Posterior cingulate gyrus (tissue), 11 donors: ENCODE measurements at places on chromosomes 6 and 20.
A peak's percentile ranks its signal among the peaks of the same experiment; 100 is the strongest.

DNA sequence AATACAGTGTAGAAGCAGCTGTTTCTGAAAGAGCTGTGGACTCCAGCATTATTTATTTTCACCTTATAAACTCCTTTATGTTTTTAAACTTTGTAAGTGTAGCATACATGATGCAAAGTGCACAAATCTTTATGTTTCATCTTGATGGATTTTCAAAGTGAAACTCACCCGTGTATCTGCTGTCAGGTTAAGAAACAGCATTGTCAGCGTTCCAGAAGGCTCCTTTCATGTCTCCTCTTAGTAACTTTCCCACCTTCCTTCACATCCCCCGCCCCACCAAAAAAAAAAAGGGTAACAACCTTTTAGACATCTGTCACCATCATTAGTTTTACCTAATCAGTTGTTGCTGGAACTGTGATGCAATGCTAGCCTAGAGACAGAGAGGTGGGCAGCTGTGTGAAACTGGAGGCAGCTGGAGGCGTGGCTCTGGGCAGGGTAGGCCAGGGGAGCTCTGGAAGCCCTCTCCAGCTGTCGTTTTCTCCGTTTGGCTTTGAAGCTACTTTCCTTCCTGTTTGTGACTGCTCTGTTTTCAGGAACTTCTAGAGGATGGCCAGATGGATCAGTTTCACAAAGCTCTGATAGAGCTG lies 7.2 kb downstream of the ACTR5 start:
- DNase-seq = no peak

GRCh38 chr6:37696220-37696840 lies 1.4 kb downstream of the MDGA1 start:
- peak; percentile 90 for DNase-seq

DNA sequence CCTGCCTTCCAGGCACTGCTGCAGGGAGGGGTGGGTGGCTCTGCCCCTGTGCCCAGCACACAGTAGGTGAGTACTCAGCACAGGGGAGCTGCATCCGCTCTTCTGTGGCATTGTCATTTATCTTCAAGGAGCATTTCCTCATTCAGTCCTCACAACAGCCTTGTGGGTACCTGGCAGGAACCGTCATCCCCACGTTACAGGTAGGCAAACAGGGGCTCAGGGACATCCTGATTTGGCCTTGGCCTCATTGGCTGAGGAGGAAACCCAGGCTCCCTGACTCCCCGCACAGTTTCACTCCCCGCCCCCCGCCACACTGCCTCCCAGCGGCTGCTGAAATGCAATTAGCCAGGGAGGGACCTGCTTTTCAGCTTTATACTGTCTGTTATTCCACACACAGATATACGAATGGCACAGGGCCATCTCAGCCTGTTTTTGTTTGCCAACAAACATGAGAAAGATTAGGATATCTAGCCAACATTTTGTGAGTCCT lies 24.2 kb upstream of the PNPLA1 start:
- no peak for DNase-seq

DNA sequence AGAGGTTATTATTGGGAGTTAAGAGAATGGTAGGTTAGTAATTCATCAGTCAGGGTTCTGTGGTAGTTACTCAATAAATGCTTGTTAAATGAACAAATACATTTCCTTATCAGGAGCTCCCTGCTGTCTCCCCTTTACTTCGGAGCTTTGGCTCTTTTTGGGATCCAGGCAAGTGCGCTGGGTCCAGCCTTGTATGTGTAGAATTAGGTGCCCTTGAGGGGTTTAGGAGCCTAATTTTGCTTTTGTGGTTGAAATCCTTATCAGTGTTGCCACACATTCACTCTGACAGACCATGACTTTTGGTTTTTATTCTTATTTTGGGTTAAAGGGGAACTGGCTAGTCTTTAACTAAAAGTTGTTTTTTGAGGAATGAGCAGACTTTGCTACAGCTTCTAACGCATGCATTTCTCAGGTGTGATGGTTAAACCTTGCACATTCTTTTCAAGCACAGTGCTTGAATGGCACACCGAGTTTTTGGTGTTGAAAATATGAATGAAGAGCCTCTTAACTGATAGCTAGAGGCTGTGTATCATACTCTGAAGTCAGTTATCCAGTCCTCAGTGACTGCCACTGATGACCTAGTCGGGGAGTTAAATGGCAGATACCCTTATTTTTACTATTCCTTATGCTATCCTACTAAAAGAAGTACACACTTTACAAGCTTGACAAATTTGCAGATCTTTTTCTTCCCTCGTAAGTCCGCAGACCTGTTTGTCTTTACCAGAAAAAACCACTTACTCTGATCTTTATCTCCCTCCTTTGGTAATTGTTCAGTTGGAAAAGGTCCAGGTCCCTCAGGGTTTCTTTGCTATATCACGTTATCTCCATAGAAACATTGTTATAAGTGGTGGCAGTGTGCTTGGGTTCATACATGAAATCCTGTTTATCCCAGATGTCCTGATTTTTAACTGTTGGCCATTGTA lies 50.7 kb upstream of the PLCG1 start:
- DNase-seq = no peak

- no peak for DNase-seq
These were observed 327.2 kb downstream of the DHX35 start for GRCh38 chr20:39289316-39289715.

DNA sequence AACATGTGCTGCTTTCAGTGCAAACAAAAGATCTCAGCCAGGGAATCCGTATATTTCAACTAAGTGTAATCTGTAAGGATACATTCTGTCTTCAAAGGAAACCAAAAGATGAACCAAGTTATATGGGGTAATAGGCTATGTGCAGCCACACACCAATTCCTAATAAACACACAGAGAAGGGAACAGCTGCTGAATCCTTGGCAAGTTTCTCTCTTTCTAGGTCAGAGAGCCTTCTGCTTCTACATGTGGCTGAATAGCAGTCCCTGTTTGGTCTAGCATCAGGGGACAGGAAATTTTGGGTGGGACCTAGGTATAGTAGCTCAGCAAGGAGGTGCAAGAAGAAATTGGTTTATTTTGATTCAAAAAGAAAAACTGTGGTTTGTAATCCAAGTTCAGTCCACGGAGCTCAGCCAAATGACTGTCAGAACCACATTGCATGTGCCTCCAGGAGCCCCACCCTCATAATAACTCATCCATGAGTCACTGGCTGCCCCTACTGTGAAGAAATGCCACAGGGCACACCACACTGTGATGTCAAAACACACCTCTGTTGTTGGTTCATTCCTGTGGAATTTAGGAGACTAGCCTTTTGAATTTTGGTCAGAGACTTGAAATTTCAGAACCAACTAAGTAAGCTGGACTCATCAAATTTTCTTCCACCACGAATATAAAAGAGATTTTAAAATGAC lies 21.1 kb downstream of the SPTLC3 start:
- no peak for DNase-seq

DNA sequence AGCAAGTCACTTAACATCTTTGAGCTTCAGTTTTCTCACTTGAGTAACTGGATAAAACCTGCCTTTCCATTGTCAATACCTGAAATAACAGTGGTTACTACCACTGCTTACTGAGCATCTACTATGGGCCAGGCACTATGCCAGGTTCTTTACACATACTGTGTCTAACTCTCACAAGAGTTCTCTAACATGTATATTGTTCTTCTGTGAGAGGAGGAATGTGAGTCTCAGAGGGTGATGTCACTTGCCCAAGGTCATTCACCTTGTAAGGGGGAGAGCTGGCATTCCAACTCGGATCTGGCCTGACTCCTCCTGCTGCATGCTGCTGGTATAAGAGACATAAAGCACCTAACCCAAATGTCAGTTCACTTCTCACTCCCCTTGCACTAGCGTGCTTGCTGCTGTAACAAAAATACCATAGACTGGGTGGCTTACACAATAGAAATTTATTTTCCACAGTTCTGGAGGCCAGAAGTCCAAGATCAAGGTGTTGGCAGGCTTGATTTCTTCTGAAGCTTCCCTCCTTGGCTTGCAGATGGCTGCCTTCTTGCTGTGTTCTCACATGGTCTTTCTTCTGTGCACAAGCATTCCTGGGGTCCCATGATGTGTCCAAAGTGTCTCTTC lies 21.9 kb upstream of the SGK2 start:
- no peak for DNase-seq

DNA sequence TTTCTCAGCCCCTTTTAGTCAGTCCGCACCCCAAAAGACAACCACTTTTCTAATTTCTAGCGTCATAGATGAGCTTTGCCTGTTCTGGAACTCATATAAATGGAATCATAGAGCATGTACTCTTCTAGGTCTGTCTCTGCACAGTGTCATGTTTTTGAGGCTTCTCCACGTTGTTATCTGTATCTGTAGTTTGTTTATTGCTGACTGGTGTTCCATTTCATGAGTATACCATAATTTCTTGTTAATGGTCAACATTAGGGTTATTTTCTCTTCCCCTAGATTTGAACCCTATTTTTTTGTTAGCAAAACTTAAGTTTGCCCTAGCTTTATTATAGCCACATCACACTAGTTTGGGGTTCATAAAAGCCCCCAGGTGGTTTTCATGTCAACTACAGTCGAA lies 16.2 kb upstream of the SGK2 start:
- no peak for DNase-seq

- DNase-seq = no peak
These were observed 36.2 kb downstream of the DCDC2 start for GRCh38 chr6:24321538-24322162.

DNA sequence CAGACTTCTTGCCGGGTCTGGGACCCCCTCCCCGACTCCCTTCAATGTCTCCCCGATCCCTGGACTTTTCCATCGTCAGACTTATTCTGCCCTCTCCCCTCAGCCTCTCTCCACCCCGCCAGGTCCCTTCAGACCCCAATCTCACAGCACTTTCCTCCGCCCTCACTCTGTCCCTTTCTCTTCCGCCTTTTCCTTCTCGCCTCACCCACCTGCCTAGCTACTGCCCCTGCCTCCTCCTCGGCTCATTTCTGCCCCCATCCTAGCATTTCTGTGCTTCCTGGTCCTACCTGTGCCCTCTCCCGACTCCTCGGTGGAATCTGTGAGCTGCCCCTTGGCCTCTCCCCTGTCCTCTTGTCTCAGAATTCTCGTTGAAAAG lies 616 bp downstream of the CHMP4B start:
- DNase-seq = no peak

GRCh38 chr6:13422681-13423221 lies 64.6 kb downstream of the GFOD1 start:
- no peak for DNase-seq

- DNase-seq = peak; percentile 69
These were observed 1.1 kb downstream of the SPAG4 start for GRCh38 chr20:35616465-35617396.

DNA sequence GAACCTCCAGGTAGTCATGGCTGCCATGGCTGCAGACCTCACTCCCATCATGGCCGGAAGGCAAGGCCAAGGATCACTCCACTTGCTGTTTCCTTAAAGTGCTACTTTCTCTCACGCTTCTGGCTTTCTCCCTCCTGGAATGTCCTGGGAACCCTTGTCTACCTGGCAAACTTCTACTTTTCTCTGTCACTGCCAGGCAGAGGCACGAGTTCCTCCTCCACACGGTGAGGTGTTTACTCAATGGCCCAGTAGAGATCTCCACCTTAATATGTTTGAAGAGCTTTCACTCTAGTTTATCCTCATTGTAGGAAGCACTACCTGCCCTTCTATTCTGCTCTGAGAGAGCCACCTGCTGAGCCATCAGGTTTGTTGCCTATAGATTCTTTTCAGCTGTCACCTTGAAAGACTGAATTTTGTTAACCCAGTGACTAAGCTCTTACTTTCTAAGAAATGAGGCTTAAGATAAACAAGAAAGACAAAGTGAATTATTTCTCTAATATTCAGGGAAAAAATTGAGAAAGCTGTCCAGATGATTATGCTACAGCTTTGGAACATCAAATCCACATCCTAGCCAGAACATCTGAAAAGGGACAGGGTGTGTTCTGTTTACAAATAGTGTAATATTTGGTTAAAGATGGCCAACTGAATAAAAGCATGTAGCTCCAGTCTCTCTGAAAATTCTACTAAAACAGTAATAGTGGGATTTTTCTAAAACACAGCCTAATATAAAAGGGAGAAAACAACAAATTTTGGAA lies 54.9 kb downstream of the PLAGL1 start:
- no peak for DNase-seq

GRCh38 chr6:52286798-52287432 lies 2.4 kb upstream of the MCM3 start:
- peak; percentile 77 for DNase-seq
